ENCODE measurements at places on chromosomes 7 and 10.

DNA sequence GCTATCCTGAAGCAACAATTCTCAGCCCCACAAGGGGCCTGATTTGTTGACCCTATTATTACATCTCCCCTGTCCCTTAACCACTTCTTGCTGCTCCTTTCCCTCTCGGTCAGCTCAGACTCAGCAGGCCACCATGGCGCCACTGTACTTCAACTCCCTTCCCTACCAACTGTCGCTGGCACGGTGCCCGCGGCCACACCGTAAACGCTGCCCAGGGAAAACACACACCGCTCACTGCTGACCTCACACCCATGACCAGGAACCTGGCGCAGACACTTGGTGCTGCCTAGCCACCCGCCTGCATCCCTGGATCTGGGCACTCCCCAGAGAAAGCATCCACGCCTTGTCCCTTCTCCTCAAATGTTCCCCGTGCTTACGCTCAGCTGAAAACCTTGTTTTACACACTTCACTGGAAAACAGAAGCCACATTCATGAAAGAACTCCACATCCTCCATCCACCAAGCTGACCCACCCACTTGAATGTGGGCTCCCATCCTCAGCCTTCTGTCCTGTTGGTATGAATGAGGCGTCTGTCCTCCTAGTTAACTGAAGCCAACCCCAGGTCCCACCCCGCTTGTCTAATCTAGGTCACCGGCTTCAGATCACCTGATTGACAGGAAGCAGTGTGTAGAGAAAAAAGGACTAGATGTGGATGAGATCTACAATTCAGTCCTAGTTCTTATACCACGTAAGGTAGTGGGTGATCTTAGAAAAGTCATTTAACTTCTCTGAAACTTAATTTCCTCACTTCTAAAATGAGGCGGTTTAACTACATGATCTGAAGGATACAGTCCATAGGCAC, 28.5 kb upstream of the CRYGN start:
- DNase-seq = no peak

DNA sequence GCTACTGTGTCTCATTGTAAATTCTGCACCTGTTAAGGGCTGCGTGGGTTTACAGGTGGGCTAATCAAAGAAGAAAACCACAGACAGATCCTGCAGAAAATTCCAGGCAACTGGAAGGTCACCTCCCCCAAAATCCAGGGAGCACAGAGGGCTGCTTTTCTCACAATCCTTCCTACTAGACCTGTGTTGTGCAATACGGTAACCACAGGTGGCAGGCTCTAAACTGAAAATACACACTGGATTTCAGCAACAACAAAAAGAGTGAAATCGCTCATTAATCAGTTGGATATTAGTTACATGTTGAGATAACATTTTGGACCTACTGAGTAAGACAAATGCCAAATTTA, 83.2 kb downstream of the SLC16A9 start:
- no peak for DNase-seq

DNA sequence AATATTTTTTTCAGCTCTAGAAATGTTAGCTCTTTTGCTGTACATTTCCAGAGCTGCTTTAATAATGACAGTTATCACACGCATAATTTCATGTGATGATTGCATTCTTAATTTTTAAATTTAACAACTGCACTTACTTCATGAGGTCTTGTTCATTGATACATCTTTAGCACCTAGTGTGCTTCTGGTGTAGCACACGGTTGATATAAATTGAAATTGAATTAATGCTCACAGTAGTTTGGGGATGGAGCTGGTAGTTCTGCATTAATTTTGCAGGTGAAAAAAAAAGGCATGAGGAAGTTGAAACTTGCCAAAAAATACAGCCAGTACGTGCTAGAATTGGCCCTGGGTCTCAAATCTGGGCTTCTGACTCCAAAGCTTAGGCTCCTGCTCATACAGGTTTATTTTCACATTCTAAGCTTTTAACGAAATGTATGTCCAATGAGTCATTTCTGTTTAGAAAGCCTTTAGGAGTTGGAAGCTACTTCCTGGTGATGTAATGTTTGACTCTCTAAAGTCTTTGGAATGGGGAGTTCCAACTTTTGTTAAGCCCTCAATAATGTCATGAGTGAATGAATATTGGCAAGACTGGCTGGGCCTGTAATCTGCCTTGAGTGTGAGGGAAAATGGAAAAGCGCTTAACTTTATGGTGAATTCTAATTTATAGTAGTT, 62.5 kb downstream of the DAGLB start:
- DNase-seq = peak; percentile 95

DNA sequence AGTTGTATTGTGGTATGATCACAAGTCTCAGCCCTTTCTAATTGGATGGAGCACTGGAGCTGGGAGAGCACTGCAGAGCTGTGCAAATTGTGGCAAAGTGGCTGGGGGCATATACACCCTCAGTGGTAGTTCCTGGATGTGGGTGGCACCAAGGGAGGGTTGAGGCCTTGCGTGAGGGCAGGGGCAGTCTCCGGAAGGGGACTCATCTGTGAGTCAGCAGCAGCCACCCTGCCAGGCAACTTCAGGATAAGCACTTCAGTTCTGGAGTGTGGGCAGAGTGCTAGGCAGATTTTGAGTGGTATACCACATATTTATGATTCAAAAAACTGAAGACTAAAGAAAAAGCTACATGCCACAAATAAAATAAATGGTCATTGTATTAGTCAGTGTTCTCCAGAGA, 210.5 kb downstream of the ETV1 start:
- DNase-seq = peak; percentile 25

DNA sequence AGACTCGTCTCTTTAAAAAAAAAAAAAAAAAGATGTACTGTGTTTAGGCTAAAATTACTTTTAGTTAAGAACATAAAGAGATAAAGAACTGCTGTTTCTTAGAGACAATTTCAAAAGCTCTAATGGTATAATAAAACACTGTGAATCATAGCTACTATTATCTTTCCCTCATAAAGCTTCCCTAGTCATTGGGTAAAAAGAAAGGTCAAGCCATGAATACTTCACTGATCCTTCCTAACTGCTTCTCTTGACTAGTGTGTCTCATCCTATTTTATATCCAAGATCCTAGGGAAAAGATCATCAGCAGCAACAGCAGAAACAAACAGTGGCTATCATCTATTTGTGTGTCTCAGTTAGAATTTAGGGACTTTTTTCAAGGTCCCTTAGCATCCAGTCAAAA, 10.5 kb downstream of the YME1L1 start:
- no peak for DNase-seq

GRCh38 chr7:152074673-152075072, 49.2 kb downstream of the GALNT11 start:
- no peak for DNase-seq

- no peak for DNase-seq
Measured at GRCh38 chr7:108697254-108697653, 127.6 kb downstream of the DNAJB9 start.

DNA sequence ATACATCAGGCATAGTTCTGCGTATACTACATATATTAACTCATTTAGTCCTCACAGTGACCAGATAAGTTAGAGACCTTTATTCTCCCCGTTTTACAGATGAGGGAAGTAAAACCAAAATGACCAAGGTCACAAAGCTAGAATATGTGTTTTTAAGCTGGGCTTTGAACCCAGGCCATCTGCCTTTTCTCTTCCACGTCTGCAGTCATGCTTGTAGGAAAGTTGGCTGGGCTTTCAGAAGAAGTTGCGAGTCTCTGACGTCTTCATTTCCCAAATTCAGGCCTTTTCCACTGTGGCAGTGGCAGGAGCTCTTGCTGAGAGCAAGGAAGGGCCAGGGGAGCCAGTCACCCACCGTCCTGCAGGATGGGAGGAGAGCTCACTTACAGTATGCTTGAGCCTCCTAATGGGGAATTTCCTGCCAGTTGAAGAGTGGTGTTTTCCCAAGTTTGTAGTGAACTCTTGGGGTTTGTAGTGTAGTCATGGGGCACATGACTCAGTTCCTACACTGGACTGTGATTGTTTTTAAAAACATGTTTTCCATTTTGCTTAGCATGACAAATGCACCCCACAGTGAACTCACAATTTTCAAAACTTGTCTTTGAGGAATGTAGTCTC, 34.2 kb downstream of the CYP17A1 start:
- peak; percentile 98 for DNase-seq

- DNase-seq = no peak
Measured at GRCh38 chr7:54343511-54343910, 198.7 kb upstream of the VSTM2A start.

GRCh38 chr7:131325179-131325840, 2.4 kb upstream of the MKLN1 start:
- DNase-seq = peak; percentile 46

DNA sequence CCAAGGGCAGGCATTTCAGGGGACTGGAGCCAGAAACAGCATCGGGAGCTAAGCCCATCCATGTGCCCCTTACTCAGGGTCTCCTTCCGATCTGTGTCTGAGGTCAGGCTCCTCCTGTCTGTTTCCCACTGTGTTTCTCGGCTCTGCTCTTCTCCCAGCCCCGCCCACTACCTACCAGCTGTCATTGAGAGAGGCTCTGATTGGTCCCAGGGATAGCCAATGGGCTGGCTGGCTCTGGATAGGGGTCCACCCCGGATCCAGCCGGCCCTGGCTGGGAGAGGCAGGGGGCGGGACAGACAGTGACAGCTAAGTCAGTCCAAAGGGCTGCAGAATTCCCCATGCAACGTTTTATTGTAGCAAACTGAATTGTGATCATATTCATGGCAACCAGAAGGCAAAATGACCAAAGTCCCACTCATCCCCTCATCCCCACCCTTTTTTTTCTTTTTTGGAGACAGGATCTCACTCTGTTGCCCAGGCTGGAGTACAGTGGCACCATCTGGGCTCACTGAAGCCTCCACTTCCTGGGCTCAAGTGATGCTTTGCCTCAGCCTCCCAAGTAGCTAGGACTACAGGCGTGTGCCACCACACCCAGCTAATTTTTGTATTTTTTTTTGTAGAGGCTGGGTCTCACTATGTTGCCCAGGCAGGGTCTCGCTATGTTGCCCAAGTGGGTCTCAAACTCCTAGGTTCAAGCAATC, 76.3 kb downstream of the CLIP2 start:
- peak; percentile 61 for DNase-seq

GRCh38 chr7:121397822-121398221, 1.7 kb upstream of the FAM3C start:
- DNase-seq = no peak

GRCh38 chr10:116063107-116063506, 209.9 kb downstream of the GFRA1 start:
- no peak for DNase-seq

GRCh38 chr10:80108576-80109239, 23.8 kb upstream of the PLAC9 start:
- DNase-seq = no peak

DNA sequence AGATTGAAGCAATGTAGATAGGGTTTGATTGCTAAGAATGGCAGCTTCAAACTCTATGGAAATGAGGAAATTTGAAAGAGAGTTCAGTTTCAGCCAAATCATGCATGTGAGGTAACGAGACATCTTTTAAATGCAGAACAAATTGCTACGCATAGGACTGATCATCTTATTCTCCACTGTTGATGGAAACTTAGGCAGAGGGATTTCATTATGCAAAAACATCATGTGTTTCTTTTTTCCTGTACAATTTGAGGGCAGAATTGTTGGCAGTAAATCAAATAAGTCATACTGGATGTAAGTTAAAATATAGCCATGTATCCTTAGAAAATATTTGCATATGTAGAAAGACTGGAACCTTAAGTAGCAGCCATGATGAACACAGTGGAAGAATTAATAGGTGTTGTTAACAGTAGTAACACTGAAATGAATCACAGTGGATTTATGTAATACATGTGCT, 327.4 kb downstream of the CDK14 start:
- DNase-seq = peak; percentile 24

GRCh38 chr10:77744245-77744644, 106.6 kb upstream of the KCNMA1 start:
- peak; percentile 39 for DNase-seq

- peak; percentile 27 for DNase-seq
Measured at GRCh38 chr10:79348640-79348988, 1.3 kb downstream of the PPIF start.

DNA sequence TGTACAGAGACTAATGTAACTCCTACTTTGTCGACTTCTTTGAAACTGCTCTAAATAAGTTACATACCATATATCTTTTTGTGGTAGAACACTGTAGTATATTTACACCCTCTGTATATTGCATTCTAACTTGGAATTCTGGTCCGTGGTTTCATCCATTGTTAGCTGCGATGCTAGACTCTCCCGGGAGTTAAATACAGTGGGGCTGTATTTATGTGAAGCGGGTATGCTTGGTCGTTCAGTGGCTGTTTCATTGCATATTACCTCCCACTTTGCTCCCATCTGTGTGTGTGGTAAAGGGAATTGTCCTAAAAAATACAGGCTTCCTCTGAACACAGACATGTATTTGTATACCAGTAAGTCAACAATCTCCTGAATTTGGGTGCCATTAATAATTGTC, 231.1 kb downstream of the SLC25A13 start:
- no peak for DNase-seq

DNA sequence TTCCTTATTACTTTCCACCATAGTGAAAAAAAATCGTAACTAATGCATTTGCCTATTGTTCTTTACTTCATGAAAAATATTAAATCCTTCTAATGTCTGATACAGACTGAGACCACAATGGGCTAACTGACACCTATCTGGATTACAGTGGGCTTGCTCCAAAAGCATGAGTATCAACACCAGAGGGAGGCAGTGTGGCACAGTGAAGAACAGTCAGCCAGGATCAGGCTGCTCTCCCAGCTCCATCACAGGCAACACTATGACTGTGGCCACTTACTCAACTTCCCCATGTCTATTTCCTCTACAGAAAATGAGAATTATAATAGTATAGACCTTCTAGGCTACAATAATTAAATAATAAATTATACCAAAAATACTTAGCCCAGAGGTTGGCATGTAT, 97.2 kb downstream of the SLC25A13 start:
- DNase-seq = peak; percentile 25

DNA sequence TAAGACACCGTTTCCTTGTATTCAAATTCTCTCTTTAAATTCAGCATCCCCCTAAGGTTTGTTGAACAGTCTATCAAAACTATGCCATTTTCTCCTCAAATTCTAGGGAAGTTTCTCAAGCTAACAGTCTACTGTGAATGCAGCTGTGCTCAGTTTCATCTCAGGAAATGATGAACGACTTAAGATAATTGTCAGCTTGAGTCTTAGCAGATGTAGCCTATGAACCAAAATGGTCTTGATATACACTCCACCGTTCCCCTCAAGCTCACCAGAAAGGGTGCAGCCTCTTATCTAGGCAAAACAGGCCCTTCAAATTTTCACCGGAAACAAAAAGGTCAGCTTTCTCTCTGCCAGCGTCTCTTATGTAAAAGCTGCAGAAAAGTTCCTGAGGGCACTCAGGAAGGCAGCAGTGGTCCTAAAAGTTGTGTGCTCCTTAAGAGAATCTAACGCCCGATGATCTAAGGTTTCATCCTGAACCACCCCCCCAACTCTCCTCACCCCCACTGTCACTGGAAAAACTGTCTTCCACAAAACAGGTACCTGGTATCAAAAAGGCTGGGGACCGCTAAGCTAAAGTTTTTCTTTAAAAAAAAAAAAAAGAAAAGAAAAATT, 2.1 kb downstream of the DNAJC9 start:
- DNase-seq = peak; percentile 15

Data from fibroblast of mammary gland (primary cell).